ENCODE measurements at places on chromosomes 5 and 9.

DNA sequence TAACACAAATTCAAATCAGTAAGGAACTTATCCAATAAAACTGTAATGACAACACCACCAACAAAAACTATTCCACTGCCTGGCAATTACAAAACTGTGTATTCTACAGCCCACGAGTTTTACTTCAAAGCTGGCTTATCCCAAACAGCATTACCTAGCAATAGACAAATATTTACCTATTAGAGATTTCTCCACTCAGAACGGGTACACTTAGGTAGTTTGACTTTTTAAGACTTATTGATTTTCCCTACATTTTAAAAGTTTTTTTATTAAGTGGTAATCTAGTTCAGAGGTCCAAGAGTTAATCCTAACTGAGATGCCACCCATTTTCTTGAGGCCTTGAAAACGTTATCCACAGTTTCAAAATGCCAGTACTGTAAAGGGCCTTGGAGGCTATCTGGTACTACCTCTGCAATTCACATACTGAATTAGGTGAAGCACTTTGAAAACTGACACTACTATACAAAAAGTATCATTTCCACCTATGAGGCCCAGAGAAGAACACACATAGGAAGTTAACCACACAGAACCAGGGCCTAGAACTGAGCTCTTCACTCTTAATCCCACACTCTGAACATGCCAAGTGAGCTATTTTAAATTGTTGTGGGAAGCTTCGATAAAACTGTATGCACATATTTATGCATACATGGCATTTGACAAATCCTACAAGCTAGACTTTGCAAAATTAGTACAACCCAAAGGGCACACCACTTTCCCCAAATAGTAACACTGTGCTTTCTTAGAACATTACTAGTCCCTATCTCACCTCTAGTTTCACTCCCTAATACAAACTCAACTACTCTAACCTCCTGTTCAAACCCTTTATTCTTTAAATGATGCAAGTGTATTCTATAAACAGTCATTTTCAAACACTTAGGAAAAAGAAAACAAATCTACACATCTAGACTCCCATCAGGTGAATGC lies 2.1 kb downstream of the NADK2 start:
- DNase-seq = no peak

GRCh38 chr9:134323741-134324358 lies 2.4 kb upstream of the RXRA start:
- no peak for DNase-seq

DNA sequence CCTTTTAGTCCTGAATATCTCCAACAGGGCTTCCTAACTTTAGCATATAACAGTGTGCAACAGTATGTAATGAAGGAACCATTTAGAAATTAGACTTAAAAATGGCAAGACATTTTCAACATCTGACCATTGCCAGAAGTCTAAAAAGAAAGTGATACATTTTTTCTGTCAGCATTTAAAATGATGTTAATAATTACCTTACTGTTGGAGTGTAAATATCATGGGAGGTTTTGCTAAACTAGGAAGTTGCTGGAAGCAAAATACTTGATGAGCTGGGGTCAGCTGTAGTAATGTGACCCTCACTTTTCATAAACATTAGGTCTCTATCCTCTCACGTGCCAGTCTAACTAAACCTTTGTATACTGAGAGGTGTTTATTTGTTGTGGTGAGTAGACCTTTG lies 68.8 kb downstream of the NTRK2 start:
- DNase-seq = no peak

GRCh38 chr5:40429258-40430100 lies 250.2 kb upstream of the PTGER4 start:
- no peak for DNase-seq

DNA sequence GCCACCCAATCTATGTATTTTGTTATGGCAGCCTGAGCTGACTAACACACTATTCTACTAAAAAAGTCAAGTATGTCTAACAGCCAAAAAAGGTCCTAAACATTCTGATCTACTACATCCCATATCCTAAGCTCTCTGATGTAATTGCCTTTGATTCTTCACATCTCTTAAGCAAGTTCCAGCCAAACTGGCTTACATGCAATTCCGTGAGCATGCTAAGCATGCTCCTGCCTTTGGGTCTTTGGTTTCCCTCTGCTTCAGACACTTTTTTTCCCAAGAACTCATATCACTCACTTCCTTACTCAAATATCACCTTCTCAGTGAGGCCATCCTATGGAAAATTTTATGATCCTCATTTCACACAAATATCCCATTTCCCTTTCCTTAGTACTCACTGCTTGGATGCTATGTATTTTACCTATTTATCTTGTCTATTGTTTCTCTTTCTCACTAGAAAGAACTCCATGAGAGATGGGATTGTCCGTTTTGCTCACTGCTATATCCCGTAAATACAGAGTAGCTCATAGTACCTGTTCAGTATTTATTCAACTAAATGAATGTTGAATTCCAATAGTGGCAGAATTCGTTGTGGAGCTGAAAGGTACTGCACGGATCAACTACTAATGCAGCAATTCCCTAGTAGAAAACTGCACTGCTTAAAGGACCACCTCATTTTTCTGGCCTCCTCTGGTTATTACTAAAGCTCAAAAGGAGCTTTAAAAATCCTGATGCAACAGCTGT lies 2.3 kb upstream of the SLC12A2 start:
- no peak for DNase-seq

DNA sequence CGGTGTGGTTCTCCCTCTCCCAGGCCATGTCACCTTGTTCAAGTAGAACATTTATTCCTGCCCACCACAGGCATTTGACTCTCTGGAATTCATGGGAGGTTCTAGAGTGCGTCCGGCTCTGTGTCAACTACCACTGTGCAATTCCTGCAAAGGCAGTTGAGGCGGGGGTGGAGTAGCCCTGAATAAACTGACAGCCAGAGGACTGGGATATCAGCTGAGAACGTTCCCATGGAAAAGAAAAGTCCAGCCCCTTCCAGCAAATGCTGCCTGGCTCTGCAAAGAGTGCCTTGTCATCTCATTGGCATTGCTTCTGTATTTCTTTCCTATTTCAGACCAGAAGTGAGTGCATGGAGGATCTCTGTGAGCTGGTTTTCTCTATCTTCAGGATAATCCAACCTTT lies 18.9 kb upstream of the MEGF9 start:
- DNase-seq = no peak

GRCh38 chr5:14545308-14545707 lies 36.3 kb upstream of the OTULINL start:
- DNase-seq = no peak

DNA sequence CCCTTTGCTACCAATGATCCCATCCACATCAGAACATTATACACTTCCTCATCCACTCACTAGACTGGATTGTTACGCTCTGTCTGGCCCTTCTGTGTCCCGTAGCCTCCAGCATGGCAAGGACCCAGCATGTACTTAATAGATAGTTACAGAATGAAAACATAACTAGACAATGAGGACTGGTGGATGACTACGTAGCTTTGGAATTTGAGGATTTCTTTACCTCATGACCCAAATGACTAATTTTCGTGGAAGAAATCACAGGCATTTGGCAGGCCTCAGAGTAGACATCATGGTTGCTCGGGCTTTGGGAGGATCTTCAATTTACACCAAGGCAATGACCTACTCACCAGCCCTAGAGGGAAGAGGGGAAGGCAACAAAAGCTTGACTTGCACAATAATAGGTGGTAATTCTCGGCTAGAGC lies 299.8 kb downstream of the TLE1 start:
- no peak for DNase-seq

DNA sequence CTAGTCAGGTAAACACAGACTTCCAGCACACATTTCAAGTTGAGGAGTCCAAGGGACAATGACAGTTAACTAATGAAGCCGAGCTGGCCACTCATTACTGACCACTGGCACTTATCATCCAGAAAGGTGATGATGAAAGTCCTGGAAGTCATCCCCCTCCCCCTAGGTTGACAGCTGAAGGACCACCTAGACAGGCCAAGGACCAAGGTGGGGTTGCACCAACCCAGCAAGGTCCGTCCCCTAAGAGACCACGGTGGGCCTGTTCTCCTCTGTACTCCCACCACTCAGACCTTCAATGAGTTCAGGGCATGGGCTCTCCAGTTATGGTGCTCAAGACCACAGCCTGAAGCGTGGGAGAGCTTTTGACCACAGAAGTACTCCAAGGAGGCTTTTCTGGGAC lies 13.2 kb downstream of the P4HA2 start:
- no peak for DNase-seq

DNA sequence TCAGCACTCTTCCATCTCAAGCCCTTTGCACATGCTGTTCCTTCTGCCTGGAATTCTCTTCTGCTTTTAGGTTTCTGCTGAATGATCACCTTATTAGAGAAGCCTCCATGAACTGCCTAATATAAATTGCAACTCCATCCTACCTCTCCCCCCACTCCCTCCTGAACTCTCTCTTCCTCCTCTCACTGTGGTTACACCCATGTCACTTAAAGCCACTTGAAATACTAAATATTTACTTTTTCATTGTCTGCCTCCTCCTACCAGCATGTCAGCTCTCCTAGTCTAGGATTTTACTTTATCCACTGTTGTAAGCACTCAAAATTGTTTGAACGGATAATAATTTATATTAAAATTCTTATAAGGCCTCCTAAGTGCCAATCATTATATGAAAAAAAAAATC lies 43.8 kb downstream of the ACTL7B start:
- peak; percentile 15 for DNase-seq

- no peak for DNase-seq
These were observed 92.1 kb downstream of the SYK start for GRCh38 chr9:90893706-90894105.

DNA sequence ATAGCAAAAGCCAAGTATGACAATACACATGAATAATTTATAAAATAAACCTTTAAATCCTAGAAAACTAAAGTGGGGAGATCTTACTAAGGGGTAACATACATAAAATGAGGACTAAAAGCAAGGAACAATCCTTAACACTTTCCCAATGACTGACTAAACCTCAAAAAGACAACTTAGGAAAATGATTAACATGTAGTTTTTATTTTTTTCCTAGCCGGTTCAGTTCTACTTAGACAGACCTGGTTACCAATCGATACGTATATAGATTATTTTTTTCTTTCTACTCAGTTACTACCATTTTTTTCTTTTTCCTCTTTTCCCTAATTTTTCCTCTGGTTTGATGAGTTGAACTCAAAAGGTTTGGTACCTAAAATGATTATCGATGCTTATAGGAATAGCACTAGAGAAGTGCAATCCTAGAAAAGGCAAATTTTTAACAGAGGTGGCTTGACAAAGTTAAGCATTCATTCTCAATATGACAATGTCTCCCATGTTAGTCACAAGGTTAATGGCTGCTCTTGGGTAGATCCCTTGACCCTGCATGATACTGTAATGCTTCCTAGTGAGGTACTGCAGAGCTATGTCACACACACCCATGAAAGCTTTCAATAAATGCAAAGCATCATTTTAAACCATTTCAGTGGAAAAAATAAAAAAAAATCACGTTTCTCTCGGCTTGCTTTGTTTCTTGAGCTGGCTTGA lies 41.5 kb downstream of the FBXO4 start:
- DNase-seq = no peak

- DNase-seq = no peak
These were observed 219.3 kb downstream of the TSSK1B start for GRCh38 chr5:113215401-113216060.

GRCh38 chr9:134515026-134515821 lies 126.4 kb upstream of the COL5A1 start:
- DNase-seq = no peak

DNA sequence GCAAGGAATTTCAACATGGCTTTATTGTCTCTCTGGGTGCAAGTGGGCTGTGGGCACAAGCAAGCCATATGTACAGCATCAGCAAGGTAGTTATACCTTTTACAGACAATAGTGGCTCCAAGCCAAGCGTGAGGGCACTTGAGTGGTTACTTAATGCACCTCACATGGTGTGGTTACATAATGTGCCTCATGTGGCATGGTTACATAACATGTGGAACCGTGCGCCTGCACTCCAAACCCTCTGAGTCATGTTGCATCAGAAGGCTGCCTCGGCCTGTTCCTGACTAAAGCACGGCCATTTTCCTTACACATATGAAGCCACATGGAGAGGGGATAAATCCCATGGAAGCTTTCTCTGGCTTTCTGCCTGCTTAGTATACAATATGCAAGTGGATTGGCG lies 150.9 kb downstream of the OSTF1 start:
- no peak for DNase-seq

- no peak for DNase-seq
These were observed 21.3 kb upstream of the AOPEP start for GRCh38 chr9:94705162-94705702.

DNA sequence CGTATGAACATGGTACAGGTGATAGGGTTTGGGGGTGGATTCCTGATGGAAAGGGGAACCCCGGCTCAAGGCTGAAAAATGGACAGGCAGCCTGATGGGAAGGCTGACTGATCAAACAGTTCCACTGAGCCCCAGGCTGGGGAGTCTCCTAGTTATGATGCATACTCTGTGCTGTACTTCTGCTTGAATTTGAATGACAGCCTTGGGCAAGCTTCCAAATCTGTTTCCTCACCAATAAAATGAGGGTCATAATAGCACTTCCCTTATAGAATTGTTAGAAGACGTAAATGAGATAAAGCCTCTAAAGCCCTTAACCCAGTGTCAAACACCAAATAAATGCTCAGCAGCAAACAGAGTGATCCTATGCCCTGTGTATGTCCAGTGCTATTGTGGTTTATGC lies 478.5 kb upstream of the DMAC1 start:
- DNase-seq = no peak

GRCh38 chr5:10124287-10124686 lies 125.4 kb downstream of the ATPSCKMT start:
- DNase-seq = no peak

GRCh38 chr9:132062806-132063205 lies 16.9 kb downstream of the MED27 start:
- no peak for DNase-seq
